Activated CD4-positive, alpha-beta T cell treated with anti-CD3 and anti-CD28 coated beads for 4 hours (primary cell): ENCODE measurements at places on chromosomes 11 and 22.

DNA sequence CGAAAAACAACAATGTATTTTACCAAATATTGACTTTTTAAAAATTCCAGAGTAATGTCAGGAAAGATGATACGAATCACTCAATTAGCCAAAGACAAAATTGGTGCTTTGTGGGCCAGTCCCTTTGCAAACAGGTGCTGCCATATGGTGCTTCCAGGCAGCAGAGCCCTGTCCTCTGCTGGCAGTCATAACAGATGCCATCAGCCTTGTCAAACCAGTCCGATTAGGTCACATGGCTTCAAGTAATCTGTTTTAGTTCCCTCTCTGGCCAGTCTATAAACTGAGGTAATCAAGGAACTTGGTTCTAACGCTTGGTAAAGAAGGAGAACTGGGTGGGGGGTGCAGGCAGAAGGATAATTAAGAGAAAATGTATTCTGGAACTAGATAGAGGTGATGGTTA lies 49.1 kb upstream of the CAPRIN1 start:
- no peak for DNase-seq

GRCh38 chr11:13262096-13262495 lies 15.5 kb upstream of the BMAL1 start:
- no peak for DNase-seq

- DNase-seq: no peak
These were observed 217.9 kb downstream of the TBC1D22A start for GRCh38 chr22:46980392-46980791.

GRCh38 chr11:117220568-117220967 lies 11.3 kb downstream of the PCSK7 start:
- DNase-seq: no peak

- no peak for DNase-seq
These were observed 14.2 kb downstream of the GATD1 start for GRCh38 chr11:763073-763463.

DNA sequence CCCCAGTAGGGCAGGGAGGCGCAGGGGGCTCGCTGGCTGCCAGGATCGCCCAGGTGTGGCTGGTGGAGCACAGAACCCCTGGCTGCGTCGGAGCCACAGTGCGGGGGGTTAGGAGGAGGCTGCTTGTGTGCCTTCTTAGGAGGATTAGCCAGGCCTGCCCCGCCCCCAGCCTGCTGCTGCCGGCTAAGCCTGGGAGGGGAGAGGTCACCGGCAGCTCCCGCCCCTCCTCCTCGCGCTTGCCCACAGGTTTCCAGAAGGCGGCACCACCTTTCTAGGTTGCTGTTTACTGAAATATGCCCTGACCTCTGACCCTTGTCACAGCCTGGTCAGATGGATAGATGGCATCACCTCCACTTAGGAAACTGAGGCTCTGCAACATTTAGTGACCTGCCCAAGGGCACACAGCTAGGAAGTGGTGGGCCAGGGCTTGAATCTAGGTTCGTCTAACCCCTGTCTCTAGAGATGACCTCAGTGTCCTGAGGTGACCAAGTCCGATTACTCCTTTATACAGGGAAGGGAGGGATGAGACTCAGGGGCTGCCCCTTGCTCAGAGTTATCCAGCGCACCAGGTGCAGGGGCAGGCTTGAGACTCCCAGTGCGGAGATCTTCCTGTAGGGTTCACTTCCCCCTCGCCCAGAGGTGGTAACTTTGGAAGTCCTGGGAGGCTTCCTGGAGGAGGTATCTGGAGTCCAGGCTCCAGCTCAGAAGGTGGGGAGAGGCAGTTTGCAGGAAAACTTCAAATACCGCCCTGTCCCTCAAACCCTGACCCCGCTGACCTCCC lies 44.0 kb downstream of the MYO7A start:
- DNase-seq: no peak

DNA sequence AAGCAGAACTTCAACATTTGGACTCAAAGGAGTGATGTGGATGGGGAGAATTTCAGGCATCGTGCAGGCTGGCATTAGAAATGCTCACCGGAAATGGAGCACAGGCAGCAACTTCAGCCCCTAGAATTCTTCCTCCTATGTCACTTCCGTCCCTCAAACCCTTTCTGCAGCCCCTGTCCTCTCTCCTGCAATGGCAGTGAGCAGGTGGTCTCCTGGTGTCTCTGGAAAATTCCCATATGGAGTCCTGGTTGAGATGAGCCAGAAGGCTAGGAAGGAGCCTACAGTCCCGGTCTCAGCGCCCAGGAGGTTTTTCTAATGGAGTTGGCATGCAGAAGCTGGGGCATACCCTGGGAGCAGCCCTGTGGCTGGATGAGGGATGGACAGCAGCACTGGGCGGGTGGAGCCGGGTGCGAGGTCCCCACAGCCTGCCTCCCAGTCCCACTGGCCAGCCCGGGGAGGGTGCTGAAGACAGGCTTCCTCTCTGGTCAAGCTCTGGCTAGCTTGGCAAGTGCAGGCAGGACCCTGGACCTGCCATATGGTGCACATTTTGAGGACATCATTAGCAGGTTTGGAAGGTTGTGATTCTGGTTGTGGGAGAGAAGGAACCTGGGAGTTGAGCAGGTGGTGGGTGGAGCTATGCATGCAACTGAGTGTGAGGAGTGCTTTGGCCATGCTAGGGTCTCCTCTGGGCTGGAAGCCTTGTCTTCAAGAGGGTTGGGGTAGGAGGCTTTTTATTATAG lies 59.8 kb upstream of the B3GAT1 start:
- no peak for DNase-seq

DNA sequence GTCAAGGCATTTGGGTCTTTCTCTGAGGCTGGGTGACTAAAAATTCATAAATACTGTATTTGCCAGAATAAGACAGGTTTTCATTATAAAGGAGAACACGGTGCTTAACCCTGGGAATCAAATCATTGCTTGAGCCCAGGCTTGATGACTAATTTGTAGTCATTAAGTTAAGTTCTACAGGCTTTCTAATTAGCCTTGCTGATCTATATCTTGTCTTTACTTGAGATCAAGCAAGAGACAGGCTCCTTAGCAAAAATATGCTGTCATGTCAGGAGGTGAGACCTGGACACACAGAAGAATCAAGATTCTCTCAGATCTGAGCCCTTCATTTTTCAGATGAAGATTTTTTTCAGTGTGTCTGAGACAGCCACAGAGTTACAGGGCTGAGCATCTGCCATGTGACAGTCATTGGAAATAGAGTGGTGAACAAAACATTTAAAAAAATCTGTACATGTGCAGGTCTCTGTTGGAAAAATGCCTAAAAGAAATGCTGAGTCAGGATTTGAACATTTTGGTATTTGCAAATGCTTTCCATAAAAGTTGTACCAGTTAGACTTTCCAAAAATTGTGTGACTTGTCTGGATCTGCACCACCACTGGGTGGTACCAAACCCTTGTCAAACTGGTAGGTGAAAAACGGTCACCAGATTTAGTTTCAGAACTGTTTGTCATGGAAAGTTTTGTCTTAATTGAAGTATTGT lies 14.6 kb downstream of the ACAT1 start:
- DNase-seq: peak; percentile 30

DNA sequence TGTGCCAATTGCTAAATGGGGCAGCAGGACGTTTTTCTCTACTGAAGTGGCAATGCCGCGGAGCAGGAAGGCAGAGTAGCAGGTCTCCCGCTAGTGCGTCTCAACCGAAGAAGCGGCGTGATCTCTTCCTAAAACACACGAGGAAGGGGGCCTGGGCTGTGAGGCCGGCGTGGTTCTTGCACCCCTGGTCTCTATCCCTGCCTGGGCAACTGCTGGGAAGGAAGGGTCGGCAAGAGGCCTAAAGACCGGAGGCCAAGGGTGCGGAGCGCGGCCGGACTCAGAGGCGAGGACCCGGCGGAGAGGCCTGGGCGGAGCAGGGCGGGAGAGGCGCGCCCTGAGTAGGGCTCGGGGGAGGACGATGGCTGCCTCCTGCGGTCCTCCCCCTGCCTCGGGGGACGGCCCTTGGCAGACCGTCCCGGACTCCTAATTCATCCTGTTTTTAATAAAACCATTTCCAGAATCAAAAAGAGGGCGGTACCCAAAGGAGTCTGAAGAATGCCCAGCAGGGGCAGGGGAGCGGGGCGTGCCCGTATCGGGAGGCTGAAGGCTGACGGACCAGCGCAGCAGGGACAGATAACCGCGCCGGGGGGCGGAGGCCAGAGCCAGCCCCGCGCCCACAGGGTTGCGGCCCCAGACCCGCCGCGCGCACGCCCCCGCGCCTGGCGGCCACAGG lies 572 bp upstream of the APLP2 start:
- DNase-seq: peak; percentile 48

- DNase-seq: no peak
These were observed 382.6 kb downstream of the KCNA4 start for GRCh38 chr11:29634244-29634643.

DNA sequence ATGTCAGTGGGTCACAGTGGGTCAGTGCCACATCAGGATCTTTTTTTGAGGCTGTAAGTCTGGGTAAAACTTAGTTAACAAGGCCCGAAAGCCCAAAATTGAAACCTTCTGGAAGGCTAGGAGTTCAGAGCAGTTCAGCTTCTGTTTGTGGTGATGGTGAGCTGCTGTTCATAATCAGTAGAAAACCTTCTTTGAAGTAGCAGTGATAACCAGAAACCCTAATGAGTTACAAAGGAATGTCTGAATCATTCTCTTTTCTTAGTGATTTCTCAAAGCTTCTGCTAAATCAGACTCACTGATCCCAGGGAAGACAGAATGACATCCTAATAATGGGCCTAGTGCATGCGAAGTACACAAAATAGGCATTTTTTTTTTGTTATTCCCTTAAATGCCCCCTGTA lies 124.7 kb downstream of the PARVA start:
- DNase-seq: no peak

GRCh38 chr22:48450188-48450825 lies 1377.4 kb downstream of the BRD1 start:
- no peak for DNase-seq

DNA sequence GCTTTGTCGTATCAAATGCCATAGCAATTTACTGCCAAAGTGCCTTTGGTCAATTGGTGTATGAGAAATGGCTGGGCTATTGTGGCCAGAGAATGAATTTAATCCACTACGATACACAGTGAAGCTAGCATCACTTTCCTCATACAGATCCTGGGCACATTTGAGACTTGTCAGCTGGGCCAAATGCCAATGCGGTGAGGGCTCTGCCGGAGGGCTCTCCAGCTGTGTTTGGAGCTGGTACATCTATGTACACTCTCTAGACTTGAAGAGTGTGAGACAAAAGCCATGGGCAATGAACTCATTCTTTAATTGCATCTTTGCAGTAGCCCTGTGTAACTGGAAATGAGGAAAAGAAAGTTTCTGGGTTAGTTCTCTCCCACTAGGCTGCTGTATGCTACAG lies 1052.9 kb downstream of the NTM start:
- no peak for DNase-seq

GRCh38 chr11:60125956-60126585 lies 37.6 kb downstream of the MS4A2 start:
- DNase-seq: no peak

- no peak for DNase-seq
These were observed 363.5 kb upstream of the PITPNB start for GRCh38 chr22:28282405-28283067.

DNA sequence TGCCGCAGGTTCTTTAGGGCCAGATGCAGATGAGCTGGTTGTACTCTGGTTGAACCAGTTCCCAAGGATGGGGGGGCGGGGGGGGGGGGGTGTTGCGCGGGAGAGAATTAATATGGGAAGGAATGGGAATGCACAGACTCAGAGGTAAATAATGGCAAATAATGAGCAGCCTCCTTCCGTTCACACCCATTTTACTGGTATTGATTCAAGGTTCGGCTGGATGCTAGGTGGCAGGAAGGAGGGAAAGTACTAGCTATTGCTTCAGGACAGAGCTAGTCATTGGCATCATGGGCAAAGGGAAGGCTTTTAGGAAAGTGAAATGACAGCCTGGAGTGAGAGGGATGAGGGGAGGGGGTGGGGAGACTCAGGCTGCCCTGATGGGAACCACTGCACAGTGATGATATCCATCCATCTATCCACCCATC lies at the start of gene VSTM5:
TSS of gene VSTM5 (minus strand) at position 25 of the 425 bp plus-strand sequence. CDS start 116 bp downstream, outside the sequence.
- no peak for DNase-seq

DNA sequence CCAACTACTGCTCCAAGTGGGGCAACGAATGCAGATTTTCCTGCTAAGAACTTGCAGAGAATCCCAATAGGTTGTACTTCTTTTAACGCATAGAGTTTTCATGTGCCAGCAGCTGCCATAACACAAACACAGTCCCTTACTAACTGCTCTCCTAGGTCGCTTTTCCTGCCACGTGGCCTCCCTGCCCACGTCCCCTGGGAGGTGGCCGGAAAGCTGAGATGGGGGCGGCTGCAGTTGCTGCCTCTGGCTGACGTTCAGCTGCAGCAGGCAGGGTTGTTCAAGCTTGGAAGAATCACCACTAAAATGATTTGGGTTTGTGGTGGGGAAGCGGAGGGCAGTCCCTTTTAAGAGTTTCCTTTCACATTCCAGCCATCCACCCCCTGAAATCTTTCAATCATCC lies 39.3 kb downstream of the ZNF202 start:
- DNase-seq: no peak

- DNase-seq: no peak
These were observed 13.1 kb downstream of the WNT11 start for GRCh38 chr11:76193219-76193618.

- no peak for DNase-seq
These were observed 96.1 kb downstream of the KIF18A start for GRCh38 chr11:28011813-28012212.

DNA sequence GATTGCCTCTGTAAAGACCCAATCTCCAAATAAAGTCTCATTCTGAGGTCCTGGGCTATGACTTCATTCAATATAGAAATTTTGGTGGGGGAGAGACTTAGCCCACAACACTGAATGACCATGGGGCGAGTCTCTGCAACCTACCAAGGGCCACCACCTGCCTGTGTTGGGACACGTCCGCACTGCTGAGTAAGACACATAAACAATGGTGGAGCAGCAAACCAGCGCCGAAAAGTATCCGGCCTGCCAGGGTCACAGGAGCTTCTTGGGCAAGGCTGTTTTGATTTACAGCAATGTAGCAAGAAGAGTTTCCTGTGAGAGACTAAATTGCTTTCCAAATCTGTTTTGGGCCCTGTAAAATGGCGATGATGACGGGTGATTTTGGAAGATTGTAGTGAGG lies 122.3 kb downstream of the SHANK2 start:
- no peak for DNase-seq

DNA sequence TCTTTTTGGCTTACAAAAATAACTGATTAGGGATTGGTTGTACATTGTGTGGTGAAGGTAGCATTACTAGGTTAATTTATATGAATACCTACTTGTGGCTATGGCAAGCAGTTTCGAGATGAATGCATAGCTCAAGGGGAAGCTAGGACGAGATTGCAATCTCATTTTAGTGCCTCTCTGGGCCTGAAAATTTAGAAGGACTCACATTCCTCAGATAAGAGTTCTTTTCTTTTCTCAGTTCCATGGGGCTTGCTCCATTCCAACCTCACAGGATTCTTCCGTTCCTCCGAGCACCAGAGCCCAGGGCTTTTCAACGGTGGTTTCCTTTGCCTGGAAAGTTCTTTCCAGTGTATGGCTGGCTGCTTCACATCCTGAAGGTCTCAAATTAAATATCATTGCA lies 82.1 kb downstream of the CECR2 start:
- no peak for DNase-seq

DNA sequence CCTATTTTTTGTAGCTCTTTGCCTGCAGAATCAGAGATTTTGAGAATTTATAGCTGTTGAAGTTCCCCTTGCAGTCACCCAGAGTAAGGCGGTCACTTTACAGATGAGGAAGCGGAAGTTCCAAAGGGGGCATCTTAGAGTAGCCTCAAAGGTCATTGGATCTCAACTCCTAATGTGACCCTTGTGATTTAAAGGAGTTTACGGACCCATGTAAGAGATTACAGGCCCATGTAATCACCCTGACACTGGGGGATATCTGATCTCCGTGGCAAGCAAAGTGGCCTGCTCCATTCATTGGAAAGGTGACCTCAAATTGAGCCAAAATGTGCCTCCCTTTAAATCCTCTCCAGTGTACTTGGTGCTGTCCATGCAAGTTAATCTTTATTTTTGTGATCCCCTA lies 15.7 kb downstream of the P2RX3 start:
- DNase-seq: no peak

- DNase-seq: no peak
These were observed 10.3 kb downstream of the DHCR7 start for GRCh38 chr11:71437879-71438278.
